SK-N-DZ (cell line): ENCODE measurements at places on chromosomes 1 and 21.

DNA sequence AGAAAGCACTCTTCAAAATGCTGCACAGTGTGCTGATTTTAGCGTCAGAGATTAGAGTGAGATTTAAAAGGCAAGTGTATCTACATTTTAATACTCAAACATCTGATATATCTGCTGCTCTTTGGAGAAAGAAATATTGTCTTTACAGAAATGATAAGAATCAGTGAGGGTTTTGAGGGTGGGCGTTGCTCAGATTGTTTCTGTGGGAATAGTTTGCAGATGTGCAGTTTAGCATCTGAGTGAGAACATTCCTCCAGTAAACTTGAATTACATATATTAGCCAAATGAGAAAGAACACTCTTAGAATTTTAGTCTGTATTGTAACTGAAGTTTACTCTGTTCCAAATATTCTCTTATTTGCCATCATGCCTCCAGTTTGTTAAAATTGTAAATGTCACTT lies 549.2 kb downstream of the NEGR1 start:
- DNase-seq, result no peak

DNA sequence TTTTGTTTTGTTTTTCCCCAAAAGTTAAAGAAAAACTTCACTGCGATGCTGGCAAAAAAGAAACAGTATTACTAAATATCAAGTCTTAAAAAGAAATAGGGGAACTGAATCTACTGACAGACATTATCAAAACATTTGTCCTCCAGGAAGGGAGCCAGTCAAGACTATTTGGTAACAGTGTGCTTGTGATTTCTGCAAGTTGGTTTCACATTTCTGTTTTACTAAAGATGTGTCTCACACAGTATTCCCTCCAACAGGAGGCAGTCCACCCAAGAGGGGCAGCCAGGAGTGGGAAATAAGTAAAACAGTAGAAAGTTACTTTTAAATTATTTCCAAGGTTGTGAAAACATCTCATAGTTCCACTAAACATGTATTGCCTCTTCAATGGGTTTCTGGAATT lies 74.4 kb upstream of the SDC3 start:
- DNase-seq, result no peak

DNA sequence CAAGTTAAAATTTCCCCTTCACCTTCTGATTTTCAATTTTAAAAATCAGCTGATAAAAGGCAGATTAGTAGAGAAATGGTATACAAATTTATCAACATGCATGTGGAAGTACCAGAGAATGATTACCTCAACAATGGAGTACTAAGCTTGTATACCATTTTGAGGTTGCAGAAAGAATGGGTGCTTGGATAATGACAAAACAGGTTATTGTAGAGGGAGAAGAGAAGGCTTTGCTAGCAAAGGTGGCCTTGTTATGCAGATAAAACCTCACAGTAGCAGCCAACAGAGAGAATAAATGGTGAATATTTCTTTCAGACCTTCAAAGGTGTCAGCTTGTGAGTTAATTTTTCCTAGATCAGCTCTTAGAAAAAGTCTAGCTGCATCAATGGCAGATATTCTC lies 1174.9 kb upstream of the ADGRL4 start:
- DNase-seq, result no peak

DNA sequence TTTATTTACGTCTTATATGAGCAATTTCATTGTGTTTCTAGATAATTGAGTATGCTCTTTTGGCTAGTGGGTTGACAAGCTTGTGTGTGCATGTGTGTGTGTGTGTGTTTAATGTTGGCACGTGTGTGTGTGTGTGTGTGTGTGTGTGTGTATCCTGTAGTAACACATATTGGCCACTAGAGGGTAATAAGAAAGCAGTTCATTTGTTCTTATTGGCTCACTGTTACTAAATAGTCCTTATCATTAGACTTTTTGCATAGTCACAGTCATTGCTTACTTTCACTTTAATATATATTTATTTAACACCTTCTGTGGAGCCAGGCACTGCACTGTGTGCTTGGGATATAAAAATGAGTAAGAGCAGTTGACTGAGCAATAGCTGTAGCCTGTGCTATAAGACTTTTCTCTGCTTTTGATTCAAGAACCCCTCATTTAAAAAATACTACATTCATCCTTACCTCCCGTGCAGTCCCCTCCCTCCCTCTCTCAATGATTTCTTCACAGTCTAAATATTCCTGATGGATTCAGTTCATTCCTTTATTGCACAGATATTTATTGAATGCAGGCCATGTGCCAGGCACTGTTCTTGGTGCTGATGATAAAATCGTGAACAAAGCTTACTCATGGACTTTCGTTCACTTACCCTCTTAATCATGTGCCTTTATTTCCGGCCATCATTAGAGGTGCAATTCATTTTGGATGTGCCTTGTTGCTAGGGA lies 96.7 kb downstream of the DYRK1A start:
- no peak for DNase-seq

DNA sequence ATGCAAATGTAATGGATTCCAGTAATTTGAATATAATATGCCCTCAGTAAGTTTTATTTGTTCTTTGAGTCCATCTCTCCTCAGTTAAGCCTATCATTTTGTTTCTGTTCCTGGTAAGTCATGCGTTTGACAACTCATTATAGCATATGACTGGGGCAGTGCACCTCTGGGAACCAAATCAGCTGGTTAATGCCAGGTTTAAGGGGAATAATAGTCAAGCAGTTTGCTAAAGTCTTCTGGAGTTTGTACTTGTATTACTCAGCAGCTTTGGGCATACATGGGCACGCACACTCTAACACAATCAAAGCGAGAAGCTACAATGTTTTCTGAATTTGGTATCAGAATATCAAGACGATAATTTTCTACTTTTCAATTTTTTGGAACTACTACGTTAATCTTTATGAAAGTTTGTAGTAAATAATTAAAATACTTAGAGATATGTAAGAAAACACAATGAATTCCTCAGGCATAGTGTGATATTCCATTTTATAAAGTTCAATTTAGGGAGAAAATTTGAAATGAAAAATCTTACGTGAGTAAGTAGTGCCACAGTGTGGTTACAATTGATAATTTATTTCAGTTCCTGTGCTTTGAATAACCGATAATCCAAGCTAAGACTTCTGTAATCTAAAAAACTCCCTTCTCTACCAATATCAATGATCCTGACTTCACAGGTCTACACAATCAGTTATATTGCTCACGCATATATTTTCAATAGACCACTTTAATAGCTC lies 43.8 kb upstream of the KCTD3 start:
- no peak for DNase-seq

DNA sequence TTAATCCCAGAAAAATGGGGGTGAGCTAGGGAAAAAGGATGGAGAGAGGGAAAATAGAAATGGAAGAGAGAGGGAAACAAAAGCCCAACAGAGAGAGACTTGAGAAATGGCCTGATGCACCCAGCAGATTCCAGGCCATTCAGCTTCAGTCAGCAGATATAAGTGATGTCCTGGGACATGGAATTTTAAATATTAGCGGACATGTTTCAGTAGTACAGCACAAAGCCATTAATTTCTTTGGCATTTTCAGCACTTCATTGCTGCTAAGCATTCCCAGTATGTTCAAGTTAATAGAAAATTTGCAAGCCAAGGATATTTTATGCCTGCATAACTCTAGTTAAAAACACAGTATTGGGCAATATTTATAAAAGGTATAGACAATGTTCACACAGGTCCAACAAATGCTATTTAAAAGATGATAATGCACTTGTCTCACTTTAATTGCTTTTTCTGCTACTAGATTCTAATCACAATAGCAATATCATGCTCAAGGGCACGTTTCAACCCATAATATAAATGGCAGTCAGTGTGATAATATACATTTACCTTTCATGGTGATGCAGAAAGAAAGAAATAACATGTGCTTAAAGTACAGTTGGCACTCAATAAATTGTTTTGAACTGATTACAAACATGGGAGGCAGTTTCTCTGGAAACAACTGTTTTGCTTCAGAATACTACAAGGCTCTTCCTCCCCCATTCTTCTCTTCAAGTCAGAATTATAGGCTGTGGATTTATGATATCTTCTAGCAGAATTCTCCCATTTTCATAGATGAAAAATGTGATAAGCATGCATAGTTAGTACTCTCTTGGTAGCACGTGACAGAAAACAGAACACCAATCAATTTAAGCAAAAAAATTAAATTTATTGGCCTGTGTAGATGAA lies 108.1 kb upstream of the MAGI3 start:
- peak; percentile 52 for DNase-seq

GRCh38 chr1:154469844-154470560 lies 32.0 kb upstream of the TDRD10 start:
- DNase-seq, result no peak

- DNase-seq, result no peak
Measured at GRCh38 chr1:18950401-18951026, 6.0 kb downstream of the IFFO2 start.

DNA sequence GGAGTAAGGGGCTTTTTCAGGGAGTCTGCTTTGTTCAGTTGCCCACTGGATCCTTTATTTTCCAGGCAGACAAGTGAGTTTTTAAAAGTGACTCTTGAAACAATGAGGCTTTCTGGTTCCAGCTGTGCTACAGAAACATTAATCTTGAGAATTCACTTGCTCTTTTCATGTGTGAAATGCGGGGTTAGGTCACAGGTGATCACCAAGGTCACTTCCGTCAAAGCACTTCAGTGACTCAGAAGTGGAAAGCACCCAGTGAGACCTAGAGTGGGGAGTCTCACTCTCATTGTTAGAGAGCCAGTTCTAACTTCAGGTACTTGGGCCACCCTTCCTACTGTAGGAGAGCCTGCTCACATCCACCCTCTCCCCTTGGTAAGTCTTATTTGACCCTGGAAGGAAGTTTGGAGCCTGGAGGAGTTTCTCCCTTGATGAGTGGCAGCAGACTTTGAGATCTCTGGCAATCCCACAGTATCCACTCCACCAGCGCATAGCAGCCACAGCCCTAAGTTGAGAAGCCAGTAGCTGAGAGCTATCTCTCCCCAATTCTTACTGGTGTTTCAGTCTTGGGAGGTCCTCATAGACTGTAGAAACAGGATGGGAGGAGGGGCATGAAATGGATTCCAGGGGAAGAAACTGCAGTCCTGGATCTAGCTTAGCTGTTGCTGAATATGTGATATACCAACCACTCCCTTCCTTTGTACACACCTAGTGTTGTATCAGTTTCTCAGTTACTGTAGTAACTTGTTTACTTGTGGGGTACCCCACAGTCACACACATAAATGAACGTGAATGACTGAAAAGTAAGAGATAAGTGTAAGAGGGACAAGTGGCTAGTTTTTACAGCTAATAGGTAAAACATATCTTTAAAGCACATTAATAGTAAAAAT lies 3.1 kb downstream of the TACSTD2 start:
- DNase-seq, result no peak

DNA sequence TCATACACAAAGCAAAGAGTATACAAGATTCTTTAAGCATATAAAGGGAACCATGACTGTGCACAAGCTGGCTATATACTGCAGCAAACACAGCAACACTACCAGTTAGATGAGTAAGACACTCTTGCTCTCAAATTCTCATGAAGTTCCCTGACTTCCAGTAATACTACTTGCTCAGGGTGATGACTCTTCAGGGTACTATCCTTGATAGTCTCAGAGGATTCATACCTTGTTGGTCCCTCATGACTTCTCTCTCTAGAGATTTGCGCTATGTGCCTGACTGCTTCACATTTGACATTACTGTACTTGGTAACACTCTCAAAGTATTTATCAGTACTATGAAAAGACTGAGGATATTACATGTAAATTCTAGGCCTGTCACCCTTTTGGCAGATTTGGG lies 159.8 kb upstream of the ZRANB2 start:
- DNase-seq, result no peak

- no peak for DNase-seq
Measured at GRCh38 chr1:115676498-115677181, 34.9 kb downstream of the VANGL1 start.

DNA sequence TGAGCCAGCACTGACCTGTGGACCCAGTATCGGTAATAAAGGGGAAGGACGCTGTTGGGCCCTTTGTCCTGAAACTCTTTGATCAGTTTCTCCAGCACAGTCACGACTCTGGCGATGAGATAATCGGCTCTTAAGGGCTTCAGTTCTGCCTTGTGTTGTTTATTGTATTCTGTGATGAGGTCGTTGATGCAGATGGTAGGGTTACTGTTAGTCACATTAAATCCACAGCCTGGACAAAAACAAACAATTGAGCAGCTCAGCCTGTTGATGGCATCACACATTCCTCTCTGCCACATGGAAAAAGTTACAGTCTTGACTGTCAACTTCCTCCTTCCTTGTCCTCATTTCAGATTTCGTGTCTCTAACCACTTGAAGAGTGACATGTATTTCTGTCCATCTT lies 57.6 kb downstream of the SIM2 start:
- DNase-seq, result no peak

- DNase-seq, result peak; percentile 40
Measured at GRCh38 chr1:234276151-234276788, 97.0 kb upstream of the COA6 start.

DNA sequence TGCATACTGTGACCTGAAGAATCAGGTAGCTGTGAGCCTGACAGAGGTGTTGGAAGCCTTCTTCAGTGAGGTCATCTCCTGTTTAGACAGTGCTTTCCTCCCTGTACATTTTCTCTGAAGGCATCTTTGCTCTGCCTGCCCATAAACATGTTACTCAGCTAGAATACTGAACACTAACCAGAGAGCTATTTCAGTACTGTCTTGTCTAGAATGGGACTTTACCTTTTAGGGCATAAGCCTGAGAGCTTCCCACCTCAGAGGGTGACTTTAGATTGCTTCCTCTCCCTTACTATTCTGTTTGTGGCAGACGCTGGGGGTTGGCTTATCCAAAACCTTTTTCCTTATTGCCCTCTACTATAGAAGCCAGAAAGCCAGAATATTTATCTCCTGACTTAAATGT lies 23.3 kb upstream of the ZNF326 start:
- no peak for DNase-seq

- no peak for DNase-seq
Measured at GRCh38 chr1:151862604-151863003, 9.1 kb upstream of the THEM5 start.

- no peak for DNase-seq
Measured at GRCh38 chr1:247548092-247548491, 842 bp upstream of the GCSAML start.

DNA sequence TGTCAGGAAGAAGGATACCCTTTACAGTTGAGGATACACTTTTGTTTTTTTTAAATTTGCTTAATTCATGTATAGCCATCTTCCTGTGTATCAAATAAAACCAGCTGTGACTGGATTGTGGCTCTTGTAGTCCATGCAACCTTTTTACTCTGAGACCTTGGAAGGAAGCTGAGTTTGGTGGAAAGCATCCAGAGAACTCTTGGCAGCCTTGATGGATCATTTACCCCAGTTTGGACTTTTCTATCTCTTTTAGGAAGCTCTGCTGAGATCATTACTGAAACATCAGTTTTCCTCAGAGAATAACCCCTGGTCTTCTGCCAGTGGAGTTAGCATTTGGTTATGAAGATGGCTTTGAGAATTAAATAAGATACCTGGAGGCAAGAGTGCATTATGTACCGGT lies 21.2 kb upstream of the APOBEC4 start:
- DNase-seq, result no peak

GRCh38 chr21:45839274-45839673 lies 142.3 kb upstream of the COL6A1 start:
- DNase-seq, result no peak
